ENCODE measurements at places on chromosomes 7 and 10.

GRCh38 chr10:125004571-125005311 lies 62.8 kb downstream of the ZRANB1 start:
- no peak for DNase-seq

GRCh38 chr7:22631730-22632129 lies 95.3 kb upstream of the IL6 start:
- DNase-seq, result no peak

GRCh38 chr10:8211631-8212030 lies 157.1 kb downstream of the GATA3 start:
- DNase-seq, result no peak

DNA sequence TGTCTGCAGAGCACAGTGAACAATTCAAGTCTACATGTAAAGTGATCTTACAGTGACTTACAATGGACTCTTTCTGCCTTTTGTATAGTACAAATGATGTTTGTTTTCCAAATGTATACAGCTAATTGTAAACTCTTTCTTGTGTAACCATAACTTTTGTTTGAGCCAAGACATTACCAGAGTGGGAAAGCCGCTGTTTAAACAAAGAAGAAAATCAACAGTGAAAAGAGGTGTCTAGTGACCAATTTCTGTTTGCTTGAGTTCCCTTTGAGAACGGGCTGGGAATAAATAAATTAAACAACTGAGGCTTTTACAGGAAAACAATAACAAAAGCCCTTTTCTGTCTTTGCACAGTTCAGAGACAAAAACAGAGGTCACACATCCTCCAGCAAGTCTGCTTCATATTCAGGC lies 1163.4 kb downstream of the CNTNAP2 start:
- DNase-seq, result no peak

DNA sequence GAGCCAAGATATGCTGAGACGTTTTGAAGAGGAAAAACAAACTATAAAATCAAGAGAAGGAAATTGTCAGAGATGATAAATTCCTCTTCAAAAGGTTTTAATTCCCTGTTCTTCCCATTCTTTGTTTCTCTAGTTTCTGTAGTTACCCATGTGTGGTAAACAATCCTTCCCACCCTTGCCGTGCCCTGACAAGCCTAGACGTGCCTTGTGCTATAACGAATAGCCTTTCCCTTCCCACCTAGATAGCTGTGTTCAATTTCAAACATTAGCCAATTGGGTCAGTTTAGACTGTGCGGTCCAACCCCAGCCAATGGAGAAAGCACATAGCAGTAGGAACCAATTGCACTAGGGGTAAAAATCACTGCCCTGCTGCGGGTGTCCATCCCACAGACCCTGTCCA lies 138.1 kb downstream of the RALA start:
- no peak for DNase-seq

DNA sequence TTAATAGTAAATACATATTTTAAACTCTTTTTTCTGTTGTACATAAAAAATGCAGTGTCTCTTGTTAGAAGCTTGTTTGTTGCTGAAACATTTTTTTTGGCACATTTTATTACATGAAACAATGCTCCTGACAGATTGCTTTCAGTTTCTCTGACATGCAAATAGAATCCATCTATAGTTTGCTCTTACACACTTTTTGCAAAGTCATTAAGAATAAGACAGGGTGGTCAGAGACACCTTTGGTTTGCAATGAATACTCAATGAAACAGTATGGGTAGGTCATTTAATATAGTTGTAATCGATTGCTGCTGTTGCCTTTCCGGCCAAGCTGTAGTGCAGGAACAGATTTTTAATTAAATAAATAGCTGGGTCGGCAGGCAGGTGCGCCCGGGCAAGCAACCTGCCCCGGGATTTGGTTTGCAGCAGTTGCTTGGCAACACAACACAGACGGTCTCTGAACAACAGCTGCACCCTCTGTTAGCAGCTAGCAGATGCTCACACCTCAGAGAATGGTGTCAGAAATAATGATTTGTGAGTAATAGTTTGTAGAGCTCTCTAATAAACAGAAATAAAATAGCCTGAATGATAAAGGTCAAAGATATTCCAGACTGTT lies 115.7 kb upstream of the CACNA2D1 start:
- DNase-seq, result no peak

DNA sequence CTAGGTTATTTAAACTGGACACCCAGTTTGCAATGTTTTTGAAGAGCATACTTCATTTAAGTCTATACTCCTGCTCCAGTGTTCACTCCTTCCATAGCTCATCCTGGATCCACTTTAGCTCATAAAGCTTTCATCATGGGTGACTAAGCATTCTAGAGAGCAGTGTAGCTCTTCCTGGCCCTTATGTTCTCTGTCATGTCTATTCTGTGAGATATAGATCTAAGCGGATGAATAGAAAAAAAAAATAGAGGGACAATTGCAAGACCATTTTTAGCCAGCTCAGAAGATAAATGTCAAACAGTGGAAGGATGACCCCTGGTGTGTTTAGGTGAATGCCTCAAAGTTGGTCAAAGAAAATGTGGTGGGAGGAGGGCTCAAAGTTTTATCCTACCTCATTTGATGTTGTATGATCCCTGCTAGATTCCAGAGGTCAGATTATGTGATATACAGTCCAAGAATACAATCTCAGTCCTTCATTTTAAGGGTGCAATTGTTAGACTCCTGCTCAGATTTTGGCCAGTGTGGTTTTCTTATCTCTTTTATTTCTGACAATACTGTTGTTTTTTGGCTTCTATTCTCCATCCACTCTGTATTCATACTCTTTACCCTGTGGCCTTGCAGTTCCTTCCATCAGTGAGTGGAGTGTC lies 7.5 kb upstream of the HECW1 start:
- DNase-seq, result no peak

- no peak for DNase-seq
Observed at GRCh38 chr10:122162671-122163173, 108.4 kb upstream of the BTBD16 start.

DNA sequence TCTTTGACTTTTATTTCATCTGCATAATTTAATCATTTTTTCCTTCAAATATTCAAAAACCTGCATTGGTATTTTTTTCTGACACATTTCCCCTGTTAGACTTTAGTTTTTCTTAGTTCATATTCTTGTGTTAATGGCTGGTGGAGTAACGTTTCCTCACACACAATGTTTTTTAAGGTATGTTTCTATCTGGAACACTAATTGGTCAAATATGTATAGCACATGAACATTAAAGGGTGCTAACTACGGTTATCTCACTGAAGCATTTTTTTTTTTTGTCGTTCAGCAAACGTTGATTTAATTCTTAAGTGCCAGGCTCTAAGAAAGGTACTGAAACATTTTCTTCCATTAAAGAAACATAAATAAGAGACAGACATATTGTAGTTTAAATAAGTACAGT lies 87.7 kb downstream of the PTPRZ1 start:
- no peak for DNase-seq

GRCh38 chr10:43322331-43322730 lies 49.1 kb upstream of the FXYD4 start:
- DNase-seq, result no peak

GRCh38 chr7:23299770-23300300 lies 696 bp downstream of the MALSU1 start:
- peak; percentile 65 for DNase-seq

DNA sequence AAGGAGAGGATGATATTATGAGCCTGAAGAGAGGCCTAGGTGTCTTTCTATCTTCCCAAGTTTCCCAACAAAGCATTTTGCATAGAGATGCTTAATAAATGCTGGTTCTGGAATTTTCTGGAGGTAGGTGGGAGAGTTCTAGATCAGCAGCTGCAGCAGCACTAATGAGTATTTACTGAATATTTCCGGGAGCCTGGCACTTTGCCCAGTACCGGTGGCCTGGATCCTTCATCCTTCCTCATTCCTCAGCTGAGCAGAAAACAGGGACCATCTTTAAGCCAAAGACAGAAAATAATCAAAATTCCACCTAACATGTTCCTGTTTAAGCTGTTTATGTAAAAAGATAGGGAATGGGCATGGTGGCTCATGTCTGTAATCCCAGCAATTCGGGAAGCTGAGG lies 813.2 kb upstream of the AUTS2 start:
- no peak for DNase-seq

- peak; percentile 88 for DNase-seq
Observed at GRCh38 chr10:92284112-92284704, 6.7 kb downstream of the CPEB3 start.

DNA sequence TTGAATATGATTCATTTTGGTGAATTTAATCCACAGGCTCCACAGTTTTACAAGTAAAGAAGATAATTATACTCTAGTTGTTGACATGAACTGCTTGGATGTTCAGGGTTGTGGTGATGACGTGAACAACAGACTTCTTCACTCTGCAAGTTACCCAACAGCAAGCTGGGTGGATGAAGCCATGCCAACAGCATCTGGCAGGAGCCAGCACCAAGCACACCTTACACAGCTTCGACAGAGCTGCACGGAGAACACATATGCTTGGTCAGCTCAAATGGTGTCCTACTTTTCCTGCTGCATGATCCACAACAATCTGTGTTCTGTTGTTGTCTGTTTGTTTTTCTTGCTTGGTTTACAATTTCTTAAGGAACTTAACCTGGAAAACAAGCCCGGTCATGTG lies 9.8 kb downstream of the NOD1 start:
- peak; percentile 82 for DNase-seq

DNA sequence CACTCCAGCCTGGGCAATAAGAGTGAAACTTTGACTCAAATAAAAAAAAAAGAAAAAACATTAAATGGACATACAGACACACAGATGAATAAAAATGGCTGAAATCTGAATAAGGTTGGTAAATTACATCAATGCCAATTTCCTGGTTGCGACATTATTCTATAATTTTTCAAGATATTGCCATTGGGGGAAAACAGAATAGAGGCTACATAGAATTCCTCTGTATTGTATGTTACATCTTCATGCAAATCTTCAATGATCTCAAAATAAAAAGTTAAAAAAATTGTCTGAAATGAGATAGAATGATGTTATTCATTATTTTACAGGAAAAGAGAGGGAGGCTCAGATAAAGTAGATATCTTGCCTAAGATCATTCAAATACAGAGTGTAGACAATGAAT lies 234.0 kb downstream of the SDHAF3 start:
- no peak for DNase-seq

GRCh38 chr7:109986701-109987100 lies 1104.2 kb upstream of the LRRN3 start:
- DNase-seq, result no peak

- DNase-seq, result no peak
Observed at GRCh38 chr10:100625816-100626215, 90.1 kb downstream of the HIF1AN start.

GRCh38 chr7:131471250-131472004 lies 85.0 kb downstream of the PODXL start:
- DNase-seq, result no peak

GRCh38 chr7:14201353-14201752 lies 211.9 kb upstream of the ETV1 start:
- DNase-seq, result no peak

DNA sequence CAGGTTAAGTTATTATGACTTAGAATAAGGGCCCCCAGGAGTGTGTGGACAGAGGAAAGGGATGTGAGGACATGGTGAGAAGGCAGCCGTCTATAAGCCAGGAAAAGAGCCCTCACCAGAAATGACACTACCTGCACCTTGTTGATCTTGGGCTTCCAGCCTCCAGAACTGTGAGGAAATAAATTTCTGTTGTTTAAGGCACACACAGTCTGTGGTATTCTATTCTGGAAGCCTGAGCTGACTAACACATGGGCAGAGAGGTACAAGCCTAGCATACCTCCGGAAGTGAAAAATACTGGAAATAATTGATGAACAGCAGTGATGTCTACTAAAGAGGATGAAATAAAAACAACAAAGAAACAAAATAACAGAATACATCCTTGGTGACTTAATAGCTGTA lies 46.1 kb upstream of the GRB10 start:
- peak; percentile 12 for DNase-seq

DNA sequence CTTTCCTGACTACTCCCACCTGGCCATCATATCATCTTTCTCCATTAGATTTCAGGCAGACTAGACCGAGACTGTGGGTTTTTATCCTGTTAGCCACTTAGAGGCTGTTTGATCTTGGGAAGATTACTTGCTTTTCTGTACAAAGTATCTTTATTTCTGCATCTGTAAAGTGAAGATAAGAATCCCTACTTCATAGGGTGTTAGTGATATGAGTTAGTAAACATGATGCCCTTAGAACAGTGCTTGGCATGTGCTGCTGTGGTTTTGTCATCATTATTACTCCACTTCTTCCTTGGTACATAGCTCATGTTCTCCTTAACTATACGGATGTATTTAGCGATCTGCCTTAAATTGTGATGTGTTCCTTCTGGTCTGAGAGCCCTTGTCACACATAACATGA lies 165.2 kb downstream of the AUTS2 start:
- DNase-seq, result no peak

DNA sequence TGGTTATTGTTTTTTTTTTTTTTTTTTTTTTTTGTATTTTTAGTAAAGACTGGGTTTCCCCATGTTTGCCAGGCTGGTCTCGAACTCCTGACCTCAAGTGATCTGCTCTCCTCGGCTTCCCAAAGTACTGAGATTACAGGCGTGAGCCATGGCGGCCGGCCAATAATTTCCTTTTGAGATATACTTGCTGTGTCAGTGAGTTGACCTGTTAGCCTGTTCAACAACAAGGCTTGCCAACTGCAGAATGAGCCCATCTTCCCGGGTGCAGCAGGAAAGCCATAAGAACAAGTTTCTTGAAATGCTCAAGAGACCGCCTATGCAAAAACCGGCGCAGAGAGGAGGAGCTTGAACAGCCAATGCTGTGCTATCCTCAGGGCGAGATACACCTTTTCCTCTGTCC lies 112.5 kb downstream of the PRPF18 start:
- DNase-seq, result no peak

DNA sequence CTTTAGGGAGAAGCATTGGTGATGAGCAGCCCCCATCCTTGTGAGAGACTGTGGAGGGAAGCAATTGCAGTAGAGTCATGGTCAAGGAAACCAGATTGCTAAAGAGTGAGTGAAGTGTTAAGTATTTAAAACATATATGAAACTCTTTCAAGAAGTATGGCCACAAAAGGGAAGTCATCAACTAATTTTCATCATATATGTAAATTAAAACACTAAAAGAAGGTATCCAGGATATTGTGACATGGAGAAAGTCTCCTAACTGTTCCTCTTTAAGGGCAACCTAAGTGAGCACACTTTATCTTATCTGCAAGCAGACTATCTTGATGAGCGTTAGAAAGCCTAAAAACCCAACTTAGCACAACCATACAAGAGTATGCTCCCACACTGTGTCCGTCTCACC lies 69.7 kb downstream of the CD36 start:
- no peak for DNase-seq

DNA sequence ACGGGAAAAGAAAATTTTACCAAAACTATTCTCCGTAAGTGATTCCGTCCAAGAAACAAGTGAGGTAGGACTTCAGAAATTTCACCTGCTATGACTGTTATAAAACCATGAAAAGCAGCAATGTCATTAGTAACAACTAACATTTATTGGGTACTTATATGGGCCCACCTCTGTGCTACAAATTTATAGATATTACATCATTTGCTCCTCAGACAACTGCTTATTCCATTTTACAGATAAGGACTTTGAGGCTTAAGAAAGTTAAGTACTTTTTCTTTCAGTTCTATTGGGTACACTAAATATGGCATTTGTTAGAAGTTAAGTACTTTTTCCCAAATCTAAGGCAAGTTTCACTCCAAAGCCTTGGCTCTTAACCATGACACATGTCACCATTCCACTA lies 36.3 kb downstream of the HACD1 start:
- DNase-seq, result no peak

GRCh38 chr7:68862736-68863135 lies 735.5 kb upstream of the AUTS2 start:
- DNase-seq, result no peak

Measured in iris pigment epithelial cell (primary cell).